HS-27A (cell line): ENCODE measurements at places on chromosomes 16 and 17.
A peak's percentile ranks its signal among the peaks of the same experiment; 100 is the strongest.

DNA sequence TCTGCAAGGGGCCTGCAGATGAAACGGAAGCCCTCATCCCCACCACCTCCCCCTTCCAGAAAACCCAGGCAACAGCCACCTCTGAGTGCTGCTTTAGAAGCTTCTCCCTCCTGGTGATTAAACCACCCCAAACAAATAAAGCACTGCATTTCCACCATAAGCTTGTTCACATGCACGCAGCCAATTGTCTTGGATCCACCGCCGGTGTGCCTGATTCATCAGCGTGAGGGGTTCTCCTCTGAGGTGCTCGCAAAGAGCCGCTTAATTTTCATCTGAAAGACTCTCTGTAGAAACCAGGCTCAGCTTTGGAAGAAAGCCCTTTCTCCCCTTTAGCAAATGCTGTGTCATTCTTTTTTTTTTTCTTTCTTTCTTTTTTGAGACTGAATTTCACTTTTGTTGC is 155.2 kb upstream of the EEF2KMT start:
- DNase-seq, result no peak

- no peak for DNase-seq
Observed at GRCh38 chr17:2025622-2026309, 632 bp upstream of the RTN4RL1 start.

- no peak for DNase-seq
Observed at GRCh38 chr17:62653002-62653825, 25.7 kb downstream of the MRC2 start.

DNA sequence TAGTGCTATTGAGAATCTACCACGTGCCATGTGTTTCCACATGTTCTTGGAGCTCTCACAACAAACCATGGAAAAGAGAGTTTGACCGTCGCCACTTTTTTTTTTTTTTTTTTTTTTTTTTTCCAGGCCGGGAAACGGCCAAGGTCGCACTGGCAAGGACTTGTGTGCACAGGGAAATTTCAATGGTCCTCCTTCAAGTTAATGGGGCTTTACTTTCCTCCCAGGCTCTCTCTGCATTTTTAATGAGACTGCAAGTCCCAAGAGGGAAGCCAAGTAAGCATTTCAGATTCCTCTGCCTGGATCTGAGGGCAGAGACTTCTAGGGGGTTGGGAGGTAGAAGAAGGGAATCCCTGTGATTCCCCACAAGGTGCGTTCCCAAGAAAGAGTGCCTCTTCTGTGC is 94.7 kb upstream of the MPHOSPH6 start:
- no peak for DNase-seq

- no peak for DNase-seq
Observed at GRCh38 chr17:5122586-5123342, 6.9 kb downstream of the USP6 start.

DNA sequence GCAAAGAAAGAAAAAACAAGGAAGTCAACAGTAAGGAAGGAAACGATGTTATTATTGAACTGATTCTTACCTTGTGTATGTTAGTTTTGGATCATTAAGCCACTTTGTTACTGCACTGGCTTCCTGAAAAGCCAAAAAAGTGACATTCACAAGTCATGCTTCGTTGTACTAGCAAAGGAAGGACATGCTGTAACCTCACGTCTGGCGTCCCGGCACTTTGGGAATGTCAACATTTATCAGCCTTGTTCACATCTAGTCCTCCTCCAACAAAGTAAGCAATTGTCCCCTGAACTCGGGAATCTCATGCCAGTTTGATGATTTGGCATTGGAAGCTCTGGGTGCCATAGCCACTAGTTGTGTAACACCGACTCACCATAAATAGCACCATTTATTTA is 731 bp upstream of the MKS1 start:
- DNase-seq, result no peak

DNA sequence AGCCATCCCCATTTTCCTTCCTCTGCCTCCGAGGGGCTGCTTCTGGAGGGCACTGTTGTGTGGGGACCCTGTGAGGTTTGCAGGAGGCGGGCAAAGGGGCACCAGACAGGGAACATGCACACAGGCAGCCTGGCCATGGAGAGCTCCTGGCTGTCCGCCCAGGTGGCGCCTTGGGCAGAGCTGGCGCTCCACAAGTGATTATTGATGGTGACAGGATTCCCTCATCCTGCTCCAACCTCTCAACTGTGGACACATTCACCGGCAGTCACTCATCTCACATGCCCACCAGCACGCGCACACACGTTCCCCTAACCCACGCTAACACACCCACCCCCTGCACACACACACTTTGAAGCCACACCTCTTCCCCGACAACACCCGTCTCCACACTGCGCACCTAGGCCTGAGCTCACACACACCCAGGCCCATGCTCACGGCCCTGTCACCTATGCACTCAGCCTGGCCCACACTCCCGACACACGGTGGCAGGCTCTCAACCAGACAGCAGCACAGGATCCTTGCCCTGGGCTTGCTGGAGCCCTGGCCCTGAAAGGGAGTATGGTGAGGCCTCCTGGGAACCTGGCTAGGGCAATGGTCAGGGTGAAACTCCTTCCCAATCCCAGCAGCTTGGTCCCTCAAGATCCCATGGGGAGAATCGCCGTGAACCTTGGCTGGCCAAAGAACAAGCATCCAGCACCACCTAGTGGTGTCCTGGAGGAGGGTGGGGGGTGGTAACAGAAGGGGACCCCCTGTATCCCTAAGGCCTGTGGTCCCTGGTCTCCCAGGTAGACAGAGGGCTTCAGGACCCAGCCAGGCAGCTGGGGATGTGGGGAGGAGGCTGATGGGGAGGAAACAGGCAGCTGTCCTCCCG is 3.6 kb downstream of the PNMT start:
- no peak for DNase-seq

- DNase-seq, result no peak
Observed at GRCh38 chr17:47225911-47226688, 17.0 kb downstream of the MYL4 start.

DNA sequence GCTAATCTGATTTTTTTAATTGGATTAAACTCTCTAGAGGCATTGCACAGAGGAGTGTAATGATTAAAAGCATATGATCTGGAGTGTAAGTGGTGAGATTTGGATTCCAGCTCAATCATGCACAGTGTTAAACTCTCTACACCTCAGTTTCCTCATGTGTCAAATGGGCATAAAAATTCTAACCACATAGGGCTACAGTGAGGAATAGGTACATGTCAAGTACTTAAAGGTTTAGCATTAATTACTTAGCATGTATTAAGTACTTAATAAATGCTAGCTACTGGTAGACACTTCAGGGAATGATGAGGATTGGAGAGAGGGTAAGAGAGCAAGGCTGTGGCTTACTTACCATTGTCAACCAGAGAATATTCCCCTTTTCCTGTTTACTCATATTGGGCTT is 17.1 kb downstream of the ERI2 start:
- no peak for DNase-seq

- no peak for DNase-seq
Observed at GRCh38 chr16:85204242-85205010, 92.2 kb upstream of the CIBAR2 start.

DNA sequence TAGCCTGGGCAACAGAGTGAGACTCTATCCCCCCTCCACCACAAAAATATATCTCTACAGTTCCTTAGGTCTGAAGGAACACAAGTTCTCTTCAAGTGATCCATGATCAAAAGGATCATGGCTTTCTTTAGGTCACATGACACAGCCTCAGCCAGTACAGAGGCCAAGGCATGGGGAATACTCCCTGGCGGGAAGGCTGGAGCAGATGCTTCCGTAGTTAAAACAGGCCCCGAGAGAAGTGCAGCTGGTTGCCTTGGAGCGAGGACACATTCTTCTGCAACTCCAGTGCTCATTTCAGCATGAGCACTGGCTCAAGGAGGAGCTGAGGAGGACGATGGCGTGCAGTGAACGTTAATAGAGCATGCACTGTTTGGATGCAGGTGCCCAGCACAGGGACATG is 13.5 kb downstream of the CDIP1 start:
- DNase-seq, result no peak

GRCh38 chr17:36921095-36921851 is 16.0 kb upstream of the LHX1 start:
- DNase-seq, result no peak

- no peak for DNase-seq
Observed at GRCh38 chr16:50881331-50881830, 139.5 kb downstream of the CYLD start.

- DNase-seq, result no peak
Observed at GRCh38 chr17:48981927-48982539, 13.6 kb upstream of the GIP start.

DNA sequence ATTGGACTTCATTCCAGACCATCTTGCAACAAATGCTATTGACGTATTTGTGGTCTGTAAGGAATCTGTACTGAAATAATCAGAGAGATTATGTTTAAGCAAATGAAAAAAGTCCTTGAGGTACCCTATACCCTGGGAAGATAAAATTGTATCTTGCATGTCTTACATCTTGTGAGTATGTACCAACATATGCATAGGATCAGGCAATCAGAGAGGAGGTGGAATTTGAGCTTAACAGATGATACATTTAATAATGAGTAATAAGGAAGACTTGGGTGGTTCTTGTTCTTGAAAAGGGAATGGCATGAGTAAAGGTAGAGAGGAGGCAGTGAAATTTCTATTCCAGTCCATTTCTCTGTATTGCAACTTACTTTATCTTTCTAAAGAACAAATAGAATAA is 10.6 kb downstream of the MOSMO start:
- no peak for DNase-seq

DNA sequence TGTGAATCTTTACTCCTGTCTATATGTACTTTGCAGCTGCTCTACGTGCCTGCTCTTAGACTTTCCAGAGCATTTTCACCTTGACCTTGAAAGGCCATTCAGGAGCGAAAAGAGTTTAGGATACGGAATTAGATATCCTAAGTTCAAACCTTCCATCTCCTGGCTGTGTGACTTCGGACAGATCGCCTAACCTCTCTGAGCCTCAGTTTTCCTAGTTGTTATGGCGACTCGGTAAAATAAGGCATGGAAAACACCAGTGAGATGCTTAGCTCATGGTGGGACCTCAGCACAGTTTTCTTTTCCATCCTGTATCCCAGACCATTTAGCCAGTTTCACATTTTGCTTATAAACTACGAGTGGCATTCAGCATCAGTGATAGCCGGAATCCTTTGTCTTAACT is 233.7 kb downstream of the RBFOX1 start:
- no peak for DNase-seq

DNA sequence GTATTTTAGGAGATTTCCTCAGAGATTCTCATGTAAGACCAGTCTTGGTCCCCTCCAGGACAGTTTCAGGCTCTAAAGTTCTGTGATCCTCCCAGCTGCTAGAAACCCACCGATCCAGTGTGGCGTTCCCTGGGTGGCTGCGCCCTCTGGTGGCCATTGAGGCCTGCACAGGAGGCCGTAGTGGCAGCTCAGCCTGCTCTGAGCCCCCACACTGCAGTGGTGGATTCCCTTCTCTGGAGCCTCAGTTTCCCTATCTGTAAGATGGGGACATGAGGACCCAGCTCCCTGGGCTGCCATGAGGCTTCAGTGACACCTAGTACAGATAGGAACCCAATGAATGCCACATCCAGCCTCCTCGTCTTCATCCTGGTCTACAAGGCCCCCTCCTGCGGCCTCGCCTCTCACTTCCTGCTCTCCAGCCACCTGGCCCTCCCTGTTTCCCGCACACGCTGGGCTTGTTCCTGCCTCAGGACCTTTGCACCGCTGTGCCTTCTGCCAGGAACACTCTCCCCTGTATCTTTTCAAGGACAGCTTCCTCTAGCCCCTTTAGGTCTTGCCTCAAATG is 16.5 kb downstream of the CCDC102A start:
- DNase-seq, result peak; percentile 38

DNA sequence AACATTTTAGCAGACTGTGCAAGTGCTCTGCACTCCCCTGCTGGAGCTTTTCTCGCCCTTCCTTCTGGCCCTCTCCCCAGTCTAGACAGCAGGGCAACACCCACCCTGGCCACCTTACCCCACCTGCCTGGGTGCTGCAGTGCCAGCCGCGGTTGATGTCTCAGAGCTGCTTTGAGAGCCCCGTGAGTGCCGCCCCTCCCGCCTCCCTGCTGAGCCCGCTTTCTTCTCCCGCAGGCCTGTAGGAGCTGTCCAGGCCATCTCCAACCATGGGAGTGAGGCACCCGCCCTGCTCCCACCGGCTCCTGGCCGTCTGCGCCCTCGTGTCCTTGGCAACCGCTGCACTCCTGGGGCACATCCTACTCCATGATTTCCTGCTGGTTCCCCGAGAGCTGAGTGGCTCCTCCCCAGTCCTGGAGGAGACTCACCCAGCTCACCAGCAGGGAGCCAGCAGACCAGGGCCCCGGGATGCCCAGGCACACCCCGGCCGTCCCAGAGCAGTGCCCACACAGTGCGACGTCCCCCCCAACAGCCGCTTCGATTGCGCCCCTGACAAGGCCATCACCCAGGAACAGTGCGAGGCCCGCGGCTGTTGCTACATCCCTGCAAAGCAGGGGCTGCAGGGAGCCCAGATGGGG is 3.1 kb downstream of the GAA start:
- no peak for DNase-seq

GRCh38 chr16:11175787-11176341 is 80.1 kb downstream of the SOCS1 start:
- no peak for DNase-seq

- DNase-seq, result no peak
Observed at GRCh38 chr17:14080847-14081251, 11.5 kb downstream of the COX10 start.

DNA sequence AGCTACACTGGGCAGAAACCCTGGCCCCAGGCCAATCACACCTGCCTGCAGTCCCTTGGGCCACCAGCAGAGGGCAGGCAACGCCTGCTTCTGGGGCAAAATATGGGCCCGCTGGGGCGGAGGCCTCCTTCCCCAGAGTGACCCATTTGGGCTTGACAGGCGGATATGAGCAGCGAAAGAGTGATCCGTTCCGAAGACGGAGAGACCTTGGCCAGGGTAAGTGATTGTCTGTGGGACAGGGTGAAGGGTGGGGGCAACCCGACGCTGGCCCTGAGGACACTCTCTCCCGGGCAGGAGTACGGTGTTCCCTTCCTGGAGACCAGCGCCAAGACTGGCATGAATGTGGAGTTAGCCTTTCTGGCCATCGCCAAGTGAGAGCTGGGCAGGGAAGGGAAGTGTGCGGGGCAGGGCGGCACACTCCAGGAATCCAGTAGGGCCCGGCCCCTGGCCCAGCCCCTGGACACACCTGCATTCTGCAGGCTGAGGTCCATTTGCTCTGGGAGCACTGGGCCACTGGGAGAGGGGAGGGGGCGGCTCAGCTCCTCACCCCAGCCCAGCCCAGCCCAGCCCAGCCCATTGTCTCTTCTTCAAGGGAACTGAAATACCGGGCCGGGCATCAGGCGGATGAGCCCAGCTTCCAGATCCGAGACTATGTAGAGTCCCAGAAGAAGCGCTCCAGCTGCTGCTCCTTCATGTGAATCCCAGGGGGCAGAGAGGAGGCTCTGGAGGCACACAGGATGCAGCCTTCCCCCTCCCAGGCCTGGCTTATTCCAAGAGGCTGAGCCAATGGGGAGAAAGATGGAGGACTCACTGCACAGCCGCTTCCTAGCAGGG is 3.5 kb upstream of the NHERF1 start:
- DNase-seq, result peak; percentile 41

- no peak for DNase-seq
Observed at GRCh38 chr17:66564992-66565465, 262.6 kb downstream of the PRKCA start.

DNA sequence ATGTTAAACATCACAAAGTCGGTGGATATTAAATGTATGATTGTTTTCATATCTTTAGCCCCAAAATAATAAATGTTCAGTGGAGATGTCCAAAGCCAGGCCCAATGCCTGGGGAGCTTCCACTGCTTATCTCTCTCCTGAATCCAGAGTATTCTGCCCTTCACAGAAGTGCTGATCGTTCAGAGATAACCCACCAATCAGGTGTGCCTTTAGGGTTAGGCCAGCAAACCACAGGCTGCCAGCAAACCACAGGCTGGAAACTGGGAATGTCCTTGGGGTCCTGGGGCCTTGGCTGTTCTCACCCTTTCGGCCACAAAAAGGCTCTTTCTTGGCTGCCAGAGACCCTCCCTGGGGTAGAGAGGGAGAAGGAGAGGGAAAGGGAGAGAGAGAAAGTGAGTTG is 33.9 kb downstream of the NXN start:
- DNase-seq, result no peak
